ENCODE measurements at places on chromosomes 4 and X. TPM values are rescaled to one million over a fixed set of nuclear protein-coding genes. Genes with fewer than 3 reads are reported as not detected.

SETD7 gene
- total RNA-seq: 58.7 TPM

CSN1S1 gene
- total RNA-seq: not detected

EREG gene
- total RNA-seq: 2.7 TPM

CITED1 gene
- total RNA-seq: not detected

ADAM29 gene
- not detected for total RNA-seq

EMCN gene
- not detected for total RNA-seq

PAK3 gene
- 73.3 TPM for total RNA-seq

CCDC120 gene
- 0.52 TPM for total RNA-seq
